ENCODE measurements at places on chromosomes 4 and X. TPM values are rescaled to one million over a fixed set of nuclear protein-coding genes. Genes with fewer than 3 reads are reported as not detected.

DNA sequence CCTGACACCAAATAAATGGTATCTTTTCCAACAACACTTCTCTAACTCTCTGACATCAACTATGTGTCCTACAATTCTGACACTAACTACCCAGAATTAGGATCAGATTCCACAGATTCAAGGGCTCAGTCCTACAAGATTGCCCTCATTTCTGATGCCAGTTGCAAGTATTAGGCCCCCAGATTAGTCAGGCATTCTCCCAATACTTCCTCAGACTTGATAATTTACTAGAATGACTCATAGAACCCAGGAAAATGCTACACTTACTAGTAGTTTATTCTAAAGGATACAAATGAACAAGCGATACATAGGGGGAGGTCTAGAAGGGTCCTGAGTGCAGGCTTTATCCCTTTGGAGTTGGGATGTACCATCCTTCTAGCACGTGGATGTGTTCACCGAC lies 8.5 kb downstream of the TIGD2 start:
- no peak for DNase-seq

DNA sequence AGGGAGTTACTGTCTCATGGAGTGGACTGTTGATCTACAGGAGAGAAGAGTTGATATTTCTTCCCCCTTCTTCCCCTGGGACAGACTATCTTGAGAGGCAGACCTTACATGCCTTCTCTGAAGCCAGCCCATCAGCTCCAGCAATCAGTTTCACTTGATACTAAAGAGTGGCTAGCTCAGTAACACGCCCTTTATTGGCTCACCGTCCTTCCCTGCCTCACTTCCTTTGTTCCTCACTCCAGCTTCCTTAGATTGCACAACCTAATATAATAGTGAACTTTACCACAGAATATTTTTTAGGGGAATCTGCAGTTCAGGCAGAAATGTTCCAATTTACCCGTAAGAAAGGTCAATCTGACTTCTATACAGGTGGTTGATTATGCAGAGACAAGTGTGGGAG lies 128.1 kb upstream of the NDP start:
- DNase-seq, result no peak

GRCh38 chr4:2365054-2365912 lies 53.2 kb downstream of the ZFYVE28 start:
- peak; percentile 46 for DNase-seq

GRCh38 chr4:163762741-163763140 lies 268.3 kb downstream of the TMA16 start:
- DNase-seq, result no peak

The FGB gene
- 3.9 TPM for total RNA-seq

DNA sequence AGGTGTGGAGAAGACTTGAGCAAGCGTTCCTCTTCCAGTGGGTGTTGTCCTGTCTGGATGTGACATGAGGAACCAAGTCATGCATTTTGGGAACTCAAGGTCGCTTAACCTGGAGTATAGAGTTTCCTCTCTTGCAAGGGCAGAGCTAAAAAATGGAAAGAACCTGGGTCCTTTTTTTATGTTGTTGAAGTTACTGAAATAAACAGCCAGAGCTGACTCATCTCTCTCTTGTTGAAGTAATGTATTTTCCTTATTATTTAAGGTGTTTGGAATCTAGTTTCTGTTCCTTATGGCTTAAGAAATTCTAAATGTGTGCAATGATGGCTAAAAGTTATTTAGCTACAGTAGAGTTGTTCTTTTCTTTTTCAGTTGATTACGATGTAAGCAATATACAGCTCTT lies 314.5 kb downstream of the CAMK2D start:
- no peak for DNase-seq

The CFAP299 gene
- total RNA-seq, result under 0.01 TPM

GRCh38 chrX:111779582-111779981 lies 96.4 kb upstream of the TRPC5OS start:
- no peak for DNase-seq

DNA sequence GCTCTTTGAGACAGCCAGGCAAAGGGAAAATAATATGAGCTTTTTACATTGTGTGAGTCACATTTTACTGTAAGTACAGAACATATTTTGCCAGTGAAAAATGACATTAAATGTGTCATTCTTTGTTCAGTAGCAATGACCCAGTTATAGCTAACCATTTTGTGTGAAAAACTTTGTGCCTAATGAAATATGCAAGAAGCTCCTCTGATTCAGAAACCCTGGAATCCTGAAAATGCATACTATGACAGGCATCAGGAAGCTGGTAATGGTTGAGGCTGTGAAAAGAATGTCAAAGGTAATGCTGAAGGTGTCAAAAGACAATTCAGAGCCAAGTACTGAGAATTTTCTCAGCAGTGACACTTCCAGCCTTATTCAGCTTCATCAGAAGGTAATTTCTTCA lies 549.5 kb upstream of the SMIM31 start:
- no peak for DNase-seq

The ARMCX2 gene
- total RNA-seq, result 40.2 TPM

- DNase-seq, result no peak
These were observed 139.0 kb upstream of the JADE1 start for GRCh38 chr4:128670513-128670912.

The UGT2B28 gene
- total RNA-seq, result 2.0 TPM

GRCh38 chrX:107894038-107894437 lies 68.4 kb downstream of the MID2 start:
- DNase-seq, result no peak

The NKAP gene
- 6.4 TPM for total RNA-seq

GRCh38 chrX:33195698-33196097 lies 15.7 kb downstream of the DMD start:
- DNase-seq, result no peak

DNA sequence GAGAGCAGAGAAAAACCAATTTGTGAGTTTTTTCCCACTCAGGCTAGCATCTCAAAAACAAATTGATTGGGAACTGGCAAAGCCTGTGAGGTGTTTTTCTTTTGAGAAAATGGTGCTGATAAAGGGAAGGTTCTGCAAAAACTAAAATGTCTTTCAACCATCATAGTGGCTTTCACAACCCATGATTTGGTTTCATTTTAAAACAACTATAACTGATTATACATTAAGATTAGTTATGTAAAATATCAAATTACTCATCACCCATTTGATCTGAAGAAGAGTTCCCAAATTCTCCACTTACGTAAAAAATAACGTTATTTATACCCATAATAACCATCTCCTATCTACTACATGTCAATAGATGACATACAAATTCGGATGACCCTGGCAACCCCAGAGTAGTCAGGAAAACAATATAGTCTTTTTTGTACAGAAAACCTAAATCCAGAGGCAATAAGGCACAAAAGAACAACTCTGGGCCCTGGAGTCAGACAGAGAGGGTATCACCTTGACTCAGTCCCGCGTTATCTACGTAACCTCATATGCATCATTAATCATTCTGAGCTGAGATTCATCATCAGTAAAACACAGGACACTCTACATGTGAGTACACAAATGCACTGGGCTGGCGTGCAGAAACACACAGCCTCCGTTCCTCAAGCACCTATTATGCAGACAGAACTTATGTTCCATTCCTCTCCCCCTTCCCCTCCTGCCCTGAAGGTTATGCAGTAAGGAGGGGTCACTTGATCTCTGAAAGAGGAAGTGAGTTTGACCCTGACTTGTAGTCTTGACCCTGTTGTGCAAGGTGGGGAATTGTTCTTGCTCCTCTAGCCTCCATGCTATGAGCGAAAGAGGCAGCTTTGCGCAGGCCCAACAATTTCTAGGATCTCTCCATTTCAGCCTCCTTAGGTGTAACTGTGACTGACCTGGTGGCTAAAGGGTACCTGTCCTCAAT lies 82.2 kb downstream of the SLC9A7 start:
- DNase-seq, result no peak

The TIGD4 gene
- 0.66 TPM for total RNA-seq

GRCh38 chr4:1235381-1236102 lies 13.4 kb downstream of the CTBP1 start:
- no peak for DNase-seq

DNA sequence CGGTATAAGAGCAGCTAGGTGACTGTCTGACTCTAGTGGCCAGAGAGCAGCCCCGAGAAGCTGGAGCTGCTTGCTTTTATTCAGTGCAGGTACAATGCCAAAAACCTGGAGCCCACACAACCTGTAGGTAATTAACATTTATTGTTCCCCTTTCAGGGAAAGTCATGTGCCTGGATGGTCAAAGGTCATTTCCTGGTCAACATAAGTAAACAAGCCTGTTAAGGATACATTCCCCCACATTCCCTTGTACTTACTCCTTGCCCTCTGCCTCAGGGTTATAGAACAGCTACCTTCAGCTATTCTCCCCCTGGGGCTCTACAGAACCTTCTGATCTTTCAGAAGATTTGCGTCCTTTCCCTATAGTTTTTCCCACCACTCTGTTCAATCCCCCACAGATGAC lies 253.4 kb downstream of the TMA16 start:
- DNase-seq, result no peak

The CXXC4 gene
- 3.3 TPM for total RNA-seq

The VCX2 gene
- total RNA-seq, result not detected

The MAGEA11 gene
- total RNA-seq, result not detected

The RNF212 gene
- total RNA-seq, result 5.1 TPM

The MAOB gene
- 43.7 TPM for total RNA-seq

DNA sequence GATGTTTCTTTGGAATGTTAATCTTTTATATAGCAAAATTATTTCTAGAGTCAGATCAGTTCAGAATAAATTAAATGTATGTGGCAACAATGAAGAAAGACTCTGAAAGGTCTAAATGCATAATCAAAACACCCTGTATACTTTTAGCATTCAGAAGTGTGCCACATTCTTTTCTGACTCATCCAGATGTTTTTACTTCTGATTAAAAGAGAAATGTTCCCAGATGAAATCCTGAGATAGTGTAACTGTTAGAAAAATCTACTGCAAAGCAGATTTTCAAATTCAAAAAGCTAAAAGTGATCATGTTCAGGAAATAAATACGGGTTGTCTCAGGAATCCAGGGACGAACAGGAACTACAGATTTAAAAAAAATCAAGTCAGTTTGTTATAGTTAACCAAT lies 241.4 kb downstream of the GRIA3 start:
- DNase-seq, result no peak

DNA sequence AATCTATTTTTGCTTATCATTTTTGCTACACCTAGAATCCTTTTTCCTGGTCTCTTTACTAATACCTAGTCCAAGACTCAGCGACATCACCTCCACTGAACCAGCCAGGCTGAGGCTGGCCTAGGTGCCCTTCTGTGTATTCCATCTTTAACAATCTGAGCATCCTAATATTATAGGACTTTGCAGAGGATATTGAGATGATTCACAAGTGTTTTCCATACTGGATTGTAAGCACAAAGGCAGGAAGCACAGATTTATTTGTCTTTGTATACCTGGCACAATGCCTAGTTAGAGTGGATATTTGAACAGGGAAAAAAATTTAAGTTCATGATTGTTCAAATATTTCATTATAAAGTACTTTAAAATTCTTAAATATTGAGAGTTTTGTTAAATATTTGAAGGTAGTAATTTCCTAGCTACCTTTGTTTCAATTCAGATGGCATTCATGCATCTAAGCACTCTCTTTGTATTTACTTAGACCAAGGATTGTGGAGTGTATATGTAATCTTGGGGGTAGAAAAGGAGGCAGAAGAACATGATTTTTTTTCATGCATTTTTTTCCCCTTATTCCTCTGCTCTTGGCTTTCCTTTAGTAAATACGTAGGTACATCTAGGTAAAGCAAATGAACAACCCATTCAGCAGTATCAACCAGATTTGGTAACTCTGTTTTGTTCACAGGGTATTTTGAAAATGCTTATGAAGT lies 18.4 kb downstream of the SMARCA5 start:
- no peak for DNase-seq
